ENCODE measurements at places on chromosomes 3 and 15. TPM values are rescaled to one million over a fixed set of nuclear protein-coding genes. Genes with fewer than 3 reads are reported as not detected.

- DNase-seq: no peak
Measured at GRCh38 chr15:65619626-65620290, 2.0 kb upstream of the SLC24A1 start.

- no peak for DNase-seq
Measured at GRCh38 chr3:47573190-47574172, 5.2 kb downstream of the CSPG5 start.

DNA sequence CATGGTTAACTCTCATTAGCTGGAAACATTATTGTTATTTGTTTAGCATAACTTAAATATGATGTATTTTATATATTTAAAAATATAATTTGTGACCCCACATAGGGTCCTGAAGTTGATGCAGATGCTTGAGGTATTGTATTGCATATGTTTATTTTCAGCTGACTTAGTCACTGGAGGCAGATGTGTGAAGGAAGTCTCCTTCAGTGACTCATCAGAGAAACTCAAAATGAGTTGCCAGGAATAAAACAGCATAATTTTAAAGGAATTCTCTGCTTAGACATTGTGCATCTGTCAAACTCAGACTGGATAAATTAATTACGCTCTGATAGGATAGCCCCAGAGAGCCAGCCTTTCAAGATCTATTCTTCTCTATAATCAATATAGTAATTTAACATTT lies 7.9 kb upstream of the OR4F6 start:
- DNase-seq: no peak

DNA sequence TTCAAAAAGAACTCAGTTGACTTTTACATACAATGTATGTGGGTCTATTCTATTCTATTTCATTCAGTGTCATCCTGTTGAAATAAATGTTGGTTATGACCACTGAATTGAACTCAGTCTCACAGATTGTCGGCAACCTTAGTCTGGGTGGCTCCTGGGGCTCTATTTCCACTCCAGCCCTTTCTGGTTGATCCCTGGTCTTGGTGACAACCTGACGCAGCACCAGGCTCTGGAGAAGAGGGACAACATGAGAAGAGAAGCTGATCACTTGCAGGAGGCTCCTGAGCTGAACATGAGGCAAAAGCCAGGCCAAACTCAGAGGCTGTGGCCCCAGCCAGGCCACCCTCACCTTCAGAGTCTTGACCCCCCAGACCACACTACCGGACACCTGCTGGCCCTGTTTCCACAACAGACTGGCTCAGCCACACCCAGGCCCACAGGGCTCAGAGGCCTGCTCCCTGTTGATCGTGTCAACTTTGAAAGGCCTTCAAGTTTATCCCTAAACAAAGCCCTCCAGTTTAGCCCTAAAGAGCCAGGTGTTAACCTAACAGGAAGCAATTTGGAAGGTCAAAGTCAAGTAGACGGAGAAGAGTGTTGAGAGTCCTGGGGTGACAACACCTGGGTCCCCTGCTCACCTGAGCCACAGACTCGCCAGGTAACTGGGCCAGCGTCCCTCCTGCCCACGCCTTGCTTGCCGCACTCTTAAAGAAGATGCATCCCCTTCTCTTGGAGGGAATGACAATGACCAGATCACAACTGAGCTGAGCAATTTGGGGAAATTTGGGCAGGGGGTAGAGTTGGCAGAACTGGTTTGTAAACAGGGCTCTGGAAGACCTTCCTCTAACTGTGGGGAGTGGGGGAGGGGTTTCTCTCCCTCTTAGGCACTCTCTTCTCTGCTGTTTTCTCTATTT lies 15.4 kb upstream of the MUC20 start:
- no peak for DNase-seq

GRCh38 chr3:188000361-188000861 lies 153.5 kb upstream of the LPP start:
- DNase-seq: no peak

GRCh38 chr15:74482661-74483060 lies 21.7 kb upstream of the UBL7 start:
- no peak for DNase-seq

DNA sequence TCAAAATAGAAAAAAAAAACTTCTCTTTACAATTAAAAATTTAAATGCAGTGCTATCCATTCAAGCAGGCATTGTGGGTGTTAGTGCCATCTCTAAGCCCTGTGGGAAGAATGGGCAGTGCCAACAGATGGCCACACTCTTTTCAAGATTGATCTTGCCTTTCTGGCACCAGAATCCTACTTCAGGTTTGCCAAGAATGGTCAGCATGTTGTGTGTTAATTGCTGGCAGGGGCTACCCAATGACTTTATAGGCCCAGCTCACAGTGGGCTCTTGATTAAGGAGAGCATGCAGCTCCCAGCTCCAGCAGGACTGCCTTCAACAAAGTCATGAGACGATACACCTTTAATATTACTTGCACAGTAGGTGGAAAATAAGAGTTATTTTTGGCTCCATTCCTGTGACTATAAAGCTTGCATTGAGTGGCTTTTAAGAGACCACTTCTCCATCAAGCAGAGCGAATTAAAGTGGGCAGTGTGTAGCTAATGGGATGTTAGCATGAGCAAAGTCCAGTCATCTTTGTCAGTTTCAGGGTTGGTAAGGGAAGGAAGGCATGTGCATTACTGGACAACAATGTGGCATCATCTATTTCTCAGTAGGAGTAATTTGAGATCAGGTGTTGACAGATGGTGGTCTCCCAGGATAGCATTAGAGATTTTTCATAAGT lies 476.8 kb downstream of the C3orf38 start:
- no peak for DNase-seq

DNA sequence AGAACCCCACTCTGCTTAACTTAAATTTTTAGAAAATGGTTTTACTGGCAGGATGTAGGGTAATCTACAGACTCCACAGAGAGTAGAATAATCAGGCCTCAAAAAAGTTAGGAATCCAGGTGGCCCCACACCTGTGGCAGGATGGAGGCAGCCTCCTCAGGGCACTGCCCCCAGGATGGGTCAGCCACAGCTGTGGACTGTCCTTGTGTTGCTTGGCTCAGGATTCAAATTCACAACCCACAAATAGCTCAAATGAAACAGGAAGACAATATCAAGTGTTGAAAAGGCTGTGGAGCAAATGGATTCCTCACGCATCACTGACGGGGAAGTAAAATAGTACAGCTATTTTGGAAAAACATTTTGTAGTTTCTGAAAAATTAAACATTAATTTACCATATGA lies 36.8 kb upstream of the KY start:
- no peak for DNase-seq

DNA sequence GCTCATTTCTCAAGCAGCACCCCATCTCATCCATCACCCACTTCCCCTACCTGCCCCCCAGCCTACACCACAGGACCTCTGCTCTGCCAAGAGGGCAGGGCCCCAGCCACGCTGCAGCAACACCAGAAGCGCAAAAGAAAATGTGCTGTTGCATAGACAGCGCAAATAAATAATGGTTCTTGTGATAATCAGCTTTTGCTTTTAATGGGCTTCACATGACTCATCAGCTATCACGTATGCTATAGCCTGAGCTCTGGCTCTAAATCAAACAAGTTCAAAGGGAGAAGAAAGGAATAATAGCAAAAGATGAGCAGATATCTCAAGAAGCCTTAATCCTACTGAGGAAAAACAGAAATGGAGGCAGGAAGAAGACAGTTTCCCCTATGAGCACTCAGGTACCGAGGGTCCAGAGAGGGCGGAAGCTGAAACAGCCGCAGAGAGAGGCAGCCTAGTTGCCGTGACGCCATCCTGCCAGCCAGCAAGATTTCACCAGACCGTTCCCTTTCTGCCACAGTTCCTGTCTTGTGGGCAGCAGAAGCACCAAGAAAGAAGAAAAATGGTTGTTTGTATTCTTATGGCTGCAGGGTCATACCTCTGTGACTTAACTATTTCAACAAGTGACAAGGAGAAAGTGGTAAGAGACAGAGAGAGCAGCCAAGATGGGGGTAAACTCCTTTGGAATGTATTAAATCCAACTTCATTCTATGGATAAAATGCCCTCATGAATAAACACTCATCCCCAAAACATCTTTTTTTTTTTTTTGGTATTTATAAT lies 22.0 kb downstream of the RAB27A start:
- peak; percentile 48 for DNase-seq

DNA sequence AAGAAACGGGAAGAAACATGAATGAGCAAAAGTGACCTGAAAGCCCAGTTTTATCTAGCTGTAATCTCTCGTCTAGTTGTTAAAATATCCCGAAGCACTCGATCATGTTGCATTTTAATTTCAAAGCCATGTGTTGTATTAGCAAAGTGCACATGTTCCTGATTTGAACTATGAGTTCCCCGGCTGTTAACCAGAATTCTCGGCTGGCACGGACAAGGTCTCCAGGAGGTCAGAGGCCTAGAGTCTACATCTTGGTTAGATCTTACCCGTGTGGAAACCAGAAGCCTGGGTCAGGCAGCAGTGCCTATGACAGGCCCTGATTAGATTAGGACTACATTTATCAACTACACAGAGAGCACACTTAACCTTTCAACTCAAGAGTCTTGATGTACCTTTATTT lies 195.8 kb downstream of the CDIN1 start:
- no peak for DNase-seq

- no peak for DNase-seq
Measured at GRCh38 chr15:54540721-54541120, 562.5 kb downstream of the UNC13C start.

DNA sequence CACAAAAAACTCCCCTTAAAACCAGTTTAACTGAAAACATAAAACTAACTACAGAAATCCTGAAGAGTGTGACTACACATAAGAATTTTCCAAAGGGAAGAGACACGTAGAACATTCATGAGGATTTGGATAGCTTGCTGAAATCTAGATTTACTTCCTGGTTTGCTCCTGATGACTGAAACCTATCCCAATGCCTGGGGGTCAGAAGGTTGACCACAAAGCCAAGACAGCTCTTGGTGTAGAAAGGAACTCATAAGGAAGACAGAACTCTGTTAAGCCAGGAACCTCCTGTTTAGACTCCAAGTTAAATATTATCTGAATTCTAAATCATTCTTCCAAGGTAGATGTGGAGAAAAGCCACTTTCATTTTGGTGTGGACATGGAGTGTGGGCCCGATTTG lies 92.8 kb downstream of the TFG start:
- no peak for DNase-seq

DNA sequence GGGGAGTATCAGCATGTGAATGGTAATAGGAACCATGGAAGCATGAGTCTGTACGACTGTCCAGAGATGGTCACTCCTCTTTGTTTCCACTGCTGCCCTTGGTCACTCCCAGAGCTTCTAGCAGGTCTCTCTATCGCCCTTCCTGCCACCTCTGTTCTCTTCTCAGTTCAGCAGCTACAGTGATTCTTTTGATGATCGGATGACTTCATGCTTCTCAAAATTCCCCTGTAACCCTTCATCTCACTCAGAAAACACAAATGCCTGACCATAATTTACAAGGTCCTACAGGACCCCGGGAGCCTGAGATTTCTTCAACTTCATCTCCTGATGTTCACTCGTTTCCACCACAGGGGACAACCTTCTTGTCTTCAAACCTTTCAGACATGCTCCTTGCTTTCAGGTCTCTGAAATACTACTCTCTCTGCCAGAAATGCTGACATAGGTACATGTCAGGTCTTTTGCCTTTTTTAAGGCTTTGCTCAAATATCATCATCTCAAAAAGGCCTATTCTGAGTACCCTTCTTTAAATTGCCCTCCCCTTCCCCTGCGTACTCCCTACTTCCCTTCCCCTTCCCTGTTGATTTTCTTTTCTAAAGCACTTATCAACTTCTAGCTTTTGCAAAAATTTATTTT lies 42.1 kb upstream of the BHLHE40 start:
- DNase-seq: no peak

GRCh38 chr3:113946831-113947230 lies 982 bp upstream of the ZDHHC23 start:
- DNase-seq: no peak

- DNase-seq: no peak
Measured at GRCh38 chr3:11480663-11481298, 162.9 kb downstream of the VGLL4 start.

- no peak for DNase-seq
Measured at GRCh38 chr3:11288786-11289637, 16.8 kb downstream of the ATG7 start.

DNA sequence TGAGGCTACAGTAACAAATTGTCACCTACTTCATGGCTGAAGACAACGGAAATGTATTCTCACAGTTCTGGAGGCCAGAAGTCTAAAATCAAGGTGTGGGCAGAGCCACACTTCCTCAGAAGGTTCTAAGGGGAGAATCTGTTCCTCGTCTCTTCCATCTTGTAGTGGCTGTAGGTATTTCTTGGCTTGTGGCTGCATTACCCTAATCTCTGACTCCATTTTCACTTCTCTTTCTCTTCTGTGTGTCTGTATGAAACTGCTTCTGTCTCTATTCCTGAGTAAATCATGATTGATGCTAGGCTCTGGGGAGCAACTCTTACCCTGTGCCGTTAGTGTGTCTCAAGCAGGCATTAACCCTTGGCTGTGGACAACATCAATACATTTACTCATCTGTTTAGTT lies 164.7 kb downstream of the SQOR start:
- no peak for DNase-seq

DNA sequence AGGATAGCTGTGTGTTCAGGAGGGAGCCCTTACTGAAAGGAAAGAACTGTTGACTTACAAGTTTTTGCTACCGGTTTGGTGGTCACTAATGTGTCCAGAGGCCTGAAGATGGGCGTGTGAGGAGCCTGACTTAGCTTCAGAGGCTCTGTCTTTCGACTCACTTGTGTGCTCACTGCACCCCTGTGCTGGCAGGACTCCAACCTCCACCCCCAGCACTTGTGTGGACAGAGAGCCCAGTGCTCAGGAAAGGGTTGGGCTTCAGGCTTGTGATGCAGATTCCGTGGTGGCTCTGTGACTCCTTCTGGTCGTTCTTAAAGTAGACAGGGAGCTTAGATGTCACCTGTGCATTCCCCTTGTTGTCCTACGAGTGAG lies 100.9 kb downstream of the PGPEP1L start:
- no peak for DNase-seq

GRCh38 chr3:19901337-19901736 lies 32.7 kb downstream of the EFHB start:
- no peak for DNase-seq

DNA sequence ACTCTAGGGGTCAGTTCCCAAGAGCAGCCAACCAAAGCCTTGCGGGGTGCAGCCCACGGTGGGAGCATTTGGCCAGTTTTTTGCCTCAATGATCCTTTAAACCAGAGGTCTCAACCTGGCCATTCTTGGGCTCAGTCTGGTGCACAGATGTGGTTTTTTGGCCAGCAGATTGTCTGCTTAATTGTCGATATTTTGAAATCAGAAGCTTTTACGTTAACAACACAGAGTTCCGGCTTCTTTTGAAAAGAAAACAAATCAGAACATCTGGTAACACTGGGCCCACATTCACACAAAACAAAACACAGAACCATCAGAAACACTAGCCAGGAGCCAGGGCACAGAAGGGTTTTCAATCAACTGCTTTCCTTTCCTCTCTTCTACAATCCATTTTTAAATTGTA lies 127.7 kb downstream of the XXYLT1 start:
- no peak for DNase-seq

- DNase-seq: no peak
Measured at GRCh38 chr3:46406443-46406787, 451 bp downstream of the CCR5AS start.

Gene PLXNA1
- total RNA-seq: 29.6 TPM

Gene HTR3E
- total RNA-seq: not detected

Gene GOLGA8R
- 1.9 TPM for total RNA-seq

Gene ADCY5
- total RNA-seq: 276 TPM

Gene CMTM8
- total RNA-seq: 3.3 TPM

Gene NR2E3
- 0.25 TPM for total RNA-seq

Gene CADM2
- total RNA-seq: 1.7 TPM

Gene ZNF860
- 0.14 TPM for total RNA-seq

Measured in heart left ventricle (tissue), 16 donors.